C1 segment of cervical spinal cord (tissue), 14 donors: ENCODE measurements at places on chromosomes 13 and 19.

DNA sequence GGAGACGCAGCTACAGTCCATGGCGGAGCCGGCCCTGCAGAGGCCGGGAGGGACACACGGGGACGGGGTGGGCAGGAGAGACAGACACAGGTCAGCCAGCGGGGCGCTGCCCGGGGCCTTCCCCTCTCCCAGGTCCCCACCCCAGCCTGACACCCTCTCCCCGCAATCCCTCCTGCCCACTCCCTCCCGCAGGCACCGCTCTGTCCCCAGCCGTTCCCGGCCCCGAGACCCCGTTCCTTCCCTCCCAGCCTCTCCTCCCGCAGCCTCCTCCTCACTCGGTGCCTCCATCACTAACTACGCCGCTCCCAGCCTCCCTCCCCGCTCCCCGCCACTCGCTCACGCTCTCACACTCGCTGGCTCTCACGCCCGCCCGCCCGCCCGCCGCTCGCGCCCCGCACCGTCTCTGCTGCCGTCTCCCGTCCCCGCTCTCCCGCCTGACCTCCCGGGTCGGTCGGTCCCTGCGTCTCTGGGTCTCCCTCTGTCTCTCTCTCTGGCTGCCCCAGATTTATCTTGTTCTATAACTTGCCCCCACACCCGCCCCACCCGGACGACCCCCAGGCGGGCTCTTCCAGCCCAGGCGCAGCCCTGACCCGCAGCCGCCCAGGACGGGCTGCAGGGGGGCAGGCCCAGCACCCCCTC is 15.2 kb downstream of the ERFL start:
- DNase-seq, result no peak

DNA sequence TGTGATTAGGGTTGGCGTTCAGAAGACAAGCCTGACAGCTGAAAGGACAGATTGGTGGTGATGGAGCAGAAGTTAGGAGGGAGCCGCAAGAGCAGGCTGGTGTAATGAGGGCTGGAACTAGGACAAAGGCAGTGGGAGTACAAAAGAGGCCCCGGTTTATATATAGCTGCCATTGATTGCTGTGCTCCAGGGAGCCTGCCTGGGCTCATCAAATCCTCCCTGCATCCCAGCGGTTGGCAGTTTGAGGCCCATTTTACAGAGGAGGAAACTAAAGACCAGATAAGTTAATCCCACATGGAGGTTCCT is 123.7 kb downstream of the CACNA1A start:
- DNase-seq, result no peak

GRCh38 chr13:31310356-31310755 is 110.6 kb downstream of the B3GLCT start:
- DNase-seq, result no peak

DNA sequence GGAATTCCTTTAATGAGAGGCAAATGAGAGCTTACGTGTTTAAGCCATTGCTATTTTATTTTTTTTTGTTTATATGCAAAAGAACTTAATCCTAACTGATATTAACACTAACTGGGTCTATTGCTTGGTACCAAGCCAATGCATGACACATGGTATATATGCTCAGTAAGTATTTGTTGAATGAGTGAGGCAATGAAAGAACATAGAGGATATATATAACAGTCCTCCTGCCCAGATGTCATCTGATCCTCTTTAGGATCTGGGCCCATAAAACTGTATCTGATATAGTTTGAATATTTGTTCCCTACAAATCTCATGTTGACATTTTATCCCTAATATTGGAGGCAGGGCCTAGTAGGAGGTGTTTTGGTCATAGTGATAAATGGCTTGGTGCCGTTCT is 13.0 kb upstream of the ALOX5AP start:
- no peak for DNase-seq

GRCh38 chr13:48424212-48424611 is 11.3 kb upstream of the LPAR6 start:
- DNase-seq, result no peak
